ENCODE measurements at places on chromosomes 6 and 20. TPM values are rescaled to one million over a fixed set of nuclear protein-coding genes. Genes with fewer than 3 reads are reported as not detected.

Gene BPI
- total RNA-seq: not detected

Gene RCAN2
- 1.5 TPM for total RNA-seq

Gene TREM2
- not detected for total RNA-seq

Gene RIMS4
- not detected for total RNA-seq

Gene PI3
- total RNA-seq: not detected

Gene DLL1
- 1.3 TPM for total RNA-seq

Gene WASF1
- total RNA-seq: 9.0 TPM

Gene YIPF3
- total RNA-seq: 97.2 TPM

Gene MAPK13
- 34.1 TPM for total RNA-seq

Gene ADGB
- not detected for total RNA-seq

Gene HTR1E
- under 0.01 TPM for total RNA-seq

Gene NR2E1
- not detected for total RNA-seq

Gene NHLRC1
- total RNA-seq: 2.7 TPM

Gene SNAP25
- 0.44 TPM for total RNA-seq

Gene POU5F1
- total RNA-seq: not detected

Gene MPIG6B
- not detected for total RNA-seq

Gene PTK6
- 0.11 TPM for total RNA-seq

Gene HEY2
- not detected for total RNA-seq

Gene KHDRBS2
- total RNA-seq: not detected

Gene CPXM1
- total RNA-seq: 3.5 TPM

Gene HNF4A
- total RNA-seq: not detected

Gene SRMS
- not detected for total RNA-seq

Gene ABHD16B
- not detected for total RNA-seq

Gene MATN4
- 0.11 TPM for total RNA-seq

Gene MDFI
- 1.2 TPM for total RNA-seq

Gene ITPR3
- 55.4 TPM for total RNA-seq

Gene LY86
- not detected for total RNA-seq

Gene SNRNP48
- 18.8 TPM for total RNA-seq

Gene MYCT1
- under 0.01 TPM for total RNA-seq

Gene CAP2
- 8.9 TPM for total RNA-seq

Gene TFB1M
- 36.1 TPM for total RNA-seq

Gene TMEM14B
- 104 TPM for total RNA-seq

Gene OR2H2
- not detected for total RNA-seq

Gene TMC2
- total RNA-seq: not detected

Gene FAM209A
- total RNA-seq: not detected

Gene TCP11
- 0.25 TPM for total RNA-seq

Gene DACT2
- not detected for total RNA-seq

Gene B3GAT2
- under 0.01 TPM for total RNA-seq

Gene PAX1
- total RNA-seq: not detected

Gene XKR7
- not detected for total RNA-seq

Gene EPPIN
- not detected for total RNA-seq

Gene HLA-DMB
- not detected for total RNA-seq

Gene ADGRB3
- under 0.01 TPM for total RNA-seq

Gene ALDH5A1
- 1.3 TPM for total RNA-seq

Gene EYS
- not detected for total RNA-seq

Gene DDX27
- total RNA-seq: 42.4 TPM

Gene TSPO2
- total RNA-seq: not detected

Gene COL21A1
- 6.2 TPM for total RNA-seq

Gene TAGAP
- not detected for total RNA-seq

Measured in uterine smooth muscle cell (primary cell).